Hair follicle dermal papilla cell (primary cell): ENCODE measurements at places on chromosomes 12 and 14. TPM values are rescaled to one million over a fixed set of nuclear protein-coding genes. Genes with fewer than 3 reads are reported as not detected.

Gene SCN8A
- total RNA-seq = 37.4 and 50.6 TPM in 2 replicates

Gene BCL11B
- total RNA-seq = 0.36 and 0.81 TPM in 2 replicates

Gene AGAP2
- 0.49 and 0.73 TPM in 2 replicates for total RNA-seq

Gene TROAP
- 1.8 and 3.6 TPM in 2 replicates for total RNA-seq

Gene MYO1H
- total RNA-seq = 0.16 TPM in 1 of 2 replicates, not detected in the other

Gene STAC3
- total RNA-seq = 0.81 TPM in 1 of 2 replicates, not detected in the other

Gene ZDHHC22
- not detected in 2 replicates for total RNA-seq

Gene KCNA5
- total RNA-seq = not detected in 2 replicates

Gene LPAR5
- total RNA-seq = 0.12 TPM in 1 of 2 replicates, not detected in the other

Gene GPRC5A
- 0.32 and 1.2 TPM in 2 replicates for total RNA-seq

Gene KRT77
- not detected in 2 replicates for total RNA-seq

Gene PTPRB
- total RNA-seq = 0.49 and 0.85 TPM in 2 replicates

Gene MARK3
- 84.8 and 103 TPM in 2 replicates for total RNA-seq

Gene SNX6
- 139 and 153 TPM in 2 replicates for total RNA-seq

Gene GPR68
- total RNA-seq = 3.4 and 6.3 TPM in 2 replicates

Gene RD3L
- total RNA-seq = not detected in 2 replicates

Gene CLEC1A
- total RNA-seq = 0.16 and 0.85 TPM in 2 replicates

Gene SLC7A7
- 6.7 and 10.2 TPM in 2 replicates for total RNA-seq

Gene GUCY2C
- not detected in 2 replicates for total RNA-seq

Gene TTC9
- total RNA-seq = 0.97 and 1.7 TPM in 2 replicates

Gene DAO
- not detected in 2 replicates for total RNA-seq

Gene SLC25A47
- total RNA-seq = 0.16 TPM in 1 of 2 replicates, not detected in the other

Gene CACNA1C
- total RNA-seq = 58.8 and 70.7 TPM in 2 replicates

Gene NELL2
- total RNA-seq = 0.36 TPM in 1 of 2 replicates, not detected in the other

Gene ERP27
- total RNA-seq = not detected in 2 replicates

Gene HELB
- 4.0 and 5.8 TPM in 2 replicates for total RNA-seq

Gene MYO1A
- 0.12 TPM in 1 of 2 replicates, not detected in the other for total RNA-seq

Gene PIP4P1
- total RNA-seq = 31.6 and 35.6 TPM in 2 replicates

Gene CMA1
- not detected in 2 replicates for total RNA-seq

Gene DIP2B
- 32.3 and 41.4 TPM in 2 replicates for total RNA-seq

Gene NUDT4
- total RNA-seq = 85.1 and 103 TPM in 2 replicates

Gene PLEKHG7
- total RNA-seq = not detected in 2 replicates

Gene FOXN4
- not detected in 2 replicates for total RNA-seq

Gene RTN1
- 1.5 and 2.9 TPM in 2 replicates for total RNA-seq

Gene COL2A1
- 0.16 TPM in 1 of 2 replicates, not detected in the other for total RNA-seq

Gene SRGAP1
- 23.7 and 26.7 TPM in 2 replicates for total RNA-seq

Gene CFAP251
- 4.0 and 4.5 TPM in 2 replicates for total RNA-seq

Gene CHD8
- total RNA-seq = 72.1 and 85.0 TPM in 2 replicates

Gene ADCY6
- 34.9 and 52.2 TPM in 2 replicates for total RNA-seq

Gene FOXG1
- not detected in 2 replicates for total RNA-seq

Gene IGF1
- total RNA-seq = 0.12 and 0.81 TPM in 2 replicates

Gene NKX2-1
- total RNA-seq = not detected in 2 replicates

Gene KIF5A
- total RNA-seq = 1.8 and 2.7 TPM in 2 replicates

Gene SMCO2
- not detected in 2 replicates for total RNA-seq

Gene TMEM263
- total RNA-seq = 160 and 165 TPM in 2 replicates

Gene CNTN1
- total RNA-seq = 3.0 and 6.7 TPM in 2 replicates

Gene CACNA2D4
- total RNA-seq = 0.36 and 1.3 TPM in 2 replicates

Gene ENDOU
- total RNA-seq = under 0.01 and 0.49 TPM in 2 replicates

Gene SLC25A3
- total RNA-seq = 675 and 971 TPM in 2 replicates

Gene CEBPE
- total RNA-seq = not detected in 2 replicates

Gene SLC2A14
- total RNA-seq = 0.16 and 0.24 TPM in 2 replicates

Gene SLCO1B3
- total RNA-seq = not detected in 2 replicates
